ENCODE measurements at places on chromosomes 2 and 18.

DNA sequence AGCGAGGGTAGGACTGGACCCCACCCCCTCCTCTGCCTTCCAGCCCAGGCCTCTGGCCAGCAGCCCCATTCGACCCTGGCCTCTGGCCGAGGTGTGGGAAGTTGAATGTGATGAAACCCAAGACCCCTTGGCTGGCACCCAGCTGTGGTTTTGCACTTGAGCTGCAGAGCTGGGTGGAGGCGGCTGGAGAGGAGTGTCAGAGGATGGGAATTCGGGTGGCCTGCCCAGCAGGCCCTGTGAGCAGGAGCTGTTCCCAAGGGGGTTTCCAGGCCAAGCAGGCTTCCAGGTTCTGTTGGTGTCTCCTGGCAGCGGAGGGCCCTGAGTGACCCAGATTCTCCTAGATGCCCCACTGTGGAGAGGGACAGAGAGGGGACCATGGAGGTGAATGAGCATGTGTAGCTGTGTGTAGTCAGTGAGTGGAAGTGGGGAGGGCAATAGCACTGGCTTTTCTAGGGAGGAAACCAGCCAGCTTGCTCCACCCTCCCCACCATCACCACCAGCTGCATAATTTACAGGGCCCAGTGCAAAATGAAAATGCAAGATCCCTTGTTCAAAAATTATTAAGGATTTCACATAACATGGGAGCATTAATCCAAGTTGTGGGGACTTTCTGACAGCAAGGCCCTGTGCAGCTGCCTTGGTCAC lies 172.2 kb upstream of the HAAO start:
- DNase-seq, result no peak

DNA sequence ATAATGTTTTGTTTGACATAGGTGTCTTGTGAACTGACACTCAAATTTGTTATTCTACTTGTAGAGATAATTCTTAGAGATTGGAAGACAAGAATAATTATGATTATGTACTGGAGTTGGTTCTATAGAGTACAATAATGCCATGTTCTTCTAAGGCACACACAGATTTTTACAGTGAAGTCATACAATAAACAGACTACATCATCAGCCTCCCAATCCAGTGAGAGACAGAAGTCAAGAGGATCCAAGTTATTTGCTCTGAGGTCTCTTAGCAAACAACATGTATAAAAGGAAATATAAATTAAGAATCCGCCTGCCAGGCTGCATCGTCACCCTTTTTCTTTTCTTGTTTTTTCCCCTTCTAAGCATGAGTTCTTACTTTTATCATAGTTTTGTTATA lies 613.5 kb upstream of the SETBP1 start:
- no peak for DNase-seq

DNA sequence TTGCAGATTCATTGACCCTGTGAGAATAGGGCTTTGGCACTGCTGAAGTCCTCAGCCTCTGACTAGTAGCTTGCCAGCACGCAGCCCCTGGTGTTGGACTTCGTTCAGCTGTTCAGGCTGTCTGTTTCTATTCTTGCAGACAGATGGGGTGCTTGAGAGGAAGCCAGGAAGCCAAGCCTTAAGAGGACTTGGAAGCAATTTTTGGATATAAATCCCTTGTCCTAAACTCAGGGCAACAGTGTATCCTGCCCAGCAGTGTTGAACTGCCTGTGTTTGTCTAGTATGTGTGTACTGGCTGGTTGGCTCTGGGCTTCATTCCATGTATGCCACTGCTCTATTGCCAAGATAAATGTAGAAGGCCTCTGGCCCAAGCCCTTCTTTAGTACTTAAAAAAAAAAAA lies 108.6 kb downstream of the COMMD1 start:
- DNase-seq, result no peak

DNA sequence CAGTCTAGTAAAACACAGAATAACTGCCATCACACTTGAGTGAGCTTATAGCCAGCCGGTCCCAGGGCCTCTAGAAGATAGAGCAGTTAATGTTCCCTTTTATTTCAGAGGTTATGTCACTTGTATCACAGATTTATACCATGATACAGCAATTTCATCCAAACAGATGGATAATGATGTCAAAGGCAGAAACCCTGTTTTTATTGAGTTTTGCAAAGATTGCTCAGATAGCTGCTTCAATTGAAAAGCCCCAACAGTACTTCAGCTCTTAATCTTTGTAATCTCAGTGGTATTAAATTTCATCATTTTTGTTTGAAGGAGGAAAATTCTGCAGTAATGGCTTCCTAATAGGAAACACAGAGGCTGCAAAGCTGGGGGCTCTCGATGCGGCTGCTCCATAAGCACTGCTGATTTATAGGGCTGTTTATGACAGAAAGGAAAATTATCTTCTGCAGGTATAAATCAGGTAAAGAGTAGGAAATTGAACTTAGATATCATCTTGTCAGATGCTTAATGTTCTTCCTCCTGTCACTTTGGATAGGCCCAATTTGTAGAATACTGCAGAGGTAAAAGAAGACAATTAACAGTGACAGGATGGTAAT lies 112.3 kb downstream of the LNPK start:
- DNase-seq, result peak; percentile 37

- no peak for DNase-seq
Measured at GRCh38 chr2:191266201-191266600, 21.0 kb downstream of the MYO1B start.

GRCh38 chr2:120775194-120775593 lies 39.5 kb downstream of the GLI2 start:
- DNase-seq, result no peak

DNA sequence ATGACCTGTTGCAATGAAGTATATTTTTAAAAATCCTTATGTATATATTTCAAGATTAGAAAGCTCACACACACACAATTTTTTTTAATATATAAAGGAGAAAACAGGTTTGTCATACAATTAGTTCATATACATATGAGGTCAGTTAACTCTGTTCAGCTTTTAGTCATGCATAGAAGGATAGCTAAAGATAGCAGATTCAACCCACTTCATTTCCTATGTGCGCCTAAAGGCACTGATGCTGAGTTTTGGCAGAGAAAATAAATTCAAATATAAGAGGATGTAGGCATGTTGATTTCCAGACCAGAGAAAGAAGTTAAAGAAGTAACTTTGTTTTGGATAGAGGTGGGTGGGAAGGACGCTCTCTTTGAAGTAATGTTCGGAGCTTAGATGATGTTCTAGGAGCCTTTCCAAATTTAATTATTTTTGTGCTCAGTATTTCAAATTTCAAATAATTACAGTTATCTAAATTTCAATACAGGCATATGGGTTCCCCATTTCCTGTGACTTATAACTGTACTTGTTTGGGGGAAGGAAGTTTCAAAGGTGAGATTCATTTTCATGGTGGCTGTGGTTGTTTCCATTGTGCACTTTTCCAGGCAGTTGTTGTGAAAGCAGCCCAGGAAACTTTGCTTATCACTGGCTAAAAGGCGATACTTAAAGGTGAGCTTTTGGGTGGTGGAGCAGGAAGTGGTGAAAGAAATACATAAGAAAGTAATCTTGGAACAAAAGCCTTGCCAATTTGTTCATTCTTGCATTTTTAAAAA lies 523.4 kb upstream of the FANCL start:
- no peak for DNase-seq

GRCh38 chr2:104969564-104969963 lies 68.3 kb upstream of the MRPS9 start:
- no peak for DNase-seq
